ENCODE measurements at places on chromosomes 5 and 9.

- no peak for DNase-seq
Measured at GRCh38 chr5:157842185-157842584, 16.8 kb downstream of the CLINT1 start.

- no peak for DNase-seq
Measured at GRCh38 chr9:22214021-22214420, 204.9 kb upstream of the CDKN2B start.

- no peak for DNase-seq
Measured at GRCh38 chr9:114452219-114453165, 52.8 kb downstream of the WHRN start.

DNA sequence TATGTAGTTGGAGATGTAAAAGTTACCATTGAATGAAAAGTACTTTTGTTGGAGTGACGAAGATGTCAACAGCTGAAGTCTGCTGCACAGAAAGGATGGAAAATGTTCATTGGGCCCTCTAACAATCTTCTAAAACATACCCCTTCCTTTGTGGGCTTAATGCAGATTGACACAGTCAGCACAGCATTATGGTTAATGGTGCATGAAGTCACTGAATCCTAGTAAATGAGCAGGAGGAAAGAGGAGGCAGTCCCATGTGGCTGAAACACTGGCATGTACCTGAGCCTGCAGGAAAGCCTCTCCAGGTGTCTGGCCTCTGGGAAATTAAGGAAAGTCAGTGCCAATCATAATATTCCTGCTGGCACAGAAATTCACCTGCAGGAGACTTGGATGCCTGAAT, 153.8 kb downstream of the ARL15 start:
- DNase-seq = no peak

GRCh38 chr5:56169281-56169680, 63.8 kb downstream of the ANKRD55 start:
- no peak for DNase-seq

DNA sequence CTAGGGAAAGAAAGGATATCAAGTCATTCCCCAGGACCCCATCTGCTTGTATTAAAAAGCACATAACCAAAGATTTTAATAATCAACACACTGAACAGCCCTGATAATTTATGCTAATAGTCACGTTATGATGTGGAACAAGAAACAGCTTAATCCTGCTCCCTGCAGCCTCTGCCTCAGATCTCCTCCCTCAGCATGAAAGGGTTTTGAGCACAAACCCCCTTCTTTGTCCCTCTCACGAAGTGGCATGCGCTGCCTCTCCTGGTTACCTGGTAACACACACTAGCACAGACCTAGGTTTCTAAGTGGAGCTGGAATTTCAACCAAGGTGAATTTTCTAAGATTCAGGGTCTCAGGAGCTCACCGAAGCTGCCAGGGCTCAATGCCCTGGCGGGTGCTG, 5.1 kb downstream of the IGFBPL1 start:
- no peak for DNase-seq
